Body of pancreas (tissue), 4 donors: ENCODE measurements at places on chromosomes 6 and 20.

- no peaks in the 10 kb centered on the region for H3K36me3 ChIP-seq
- no peak overlapping the region for H3K27ac ChIP-seq
- no peaks in the 10 kb centered on the region for H3K27me3 ChIP-seq
Measured at GRCh38 chr6:80477591-80477990, 371.1 kb downstream of the BCKDHB start.

- H3K36me3 ChIP-seq = no peaks in the 10 kb centered on the region
- H3K27me3 ChIP-seq = no peaks in the 10 kb centered on the region
Measured at GRCh38 chr6:4008324-4009047, 70.5 kb downstream of the FAM217A start.

- DNase-seq = no peak
- no peaks in the 10 kb centered on the region for H3K27me3 ChIP-seq
Measured at GRCh38 chr6:136343700-136344099, 54.1 kb upstream of the BCLAF1 start.

DNA sequence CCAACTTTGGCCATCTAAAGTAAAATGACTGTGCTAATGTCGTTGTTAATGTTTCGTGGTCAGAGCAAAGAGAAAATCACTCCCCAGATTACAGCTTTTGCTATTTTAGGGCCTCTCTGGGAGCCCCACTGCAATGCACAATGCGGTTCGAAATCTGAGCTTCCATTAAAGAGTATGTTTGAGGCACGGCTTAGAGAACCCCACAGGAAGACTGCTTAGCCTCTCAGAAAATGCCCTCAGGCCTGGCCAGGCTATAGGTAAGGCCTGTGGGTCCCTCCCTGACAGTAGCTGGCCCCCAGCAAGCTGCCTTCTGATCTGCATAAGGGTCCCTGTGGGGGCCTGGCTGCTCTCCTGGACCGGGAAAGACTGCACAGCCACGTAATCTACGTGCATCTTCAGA lies 274.6 kb downstream of the PTPRT start:
- H3K36me3 ChIP-seq = no peaks in the 10 kb centered on the region
- no peaks in the 10 kb centered on the region for H3K27me3 ChIP-seq
- no peak overlapping the region for H3K4me3 ChIP-seq
- H3K4me1 ChIP-seq = no peaks in the 10 kb centered on the region

- H3K27me3 ChIP-seq = no peaks in the 10 kb centered on the region
- no peaks in the 10 kb centered on the region for H3K4me1 ChIP-seq
- no peak for DNase-seq
- no peaks in the 10 kb centered on the region for H3K36me3 ChIP-seq
Measured at GRCh38 chr20:719068-719467, 43.5 kb upstream of the SCRT2 start.

DNA sequence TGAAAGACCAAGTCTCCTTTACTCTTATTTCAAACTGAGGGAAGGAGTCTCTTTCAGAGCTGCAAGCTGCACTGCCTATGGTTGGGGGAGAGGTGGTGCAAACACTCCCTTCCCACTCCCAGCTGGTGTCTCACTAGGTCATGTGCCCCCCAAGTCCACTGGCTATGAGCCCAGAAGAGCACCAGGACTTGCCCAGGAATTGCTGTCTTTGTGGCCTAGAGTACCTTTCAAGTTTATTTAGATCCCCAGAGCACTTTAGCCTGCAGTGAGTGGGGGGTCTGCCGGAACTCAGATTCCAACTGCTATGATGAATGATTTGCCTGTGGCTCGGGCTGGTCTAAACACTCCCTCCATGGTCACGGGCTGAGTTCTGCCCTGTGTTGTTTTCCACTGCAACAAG lies 192.6 kb upstream of the CITED2 start:
- no peaks in the 10 kb centered on the region for H3K36me3 ChIP-seq
- H3K4me1 ChIP-seq = peaks cover 11% of the 10 kb centered on the region
- no peaks in the 10 kb centered on the region for H3K27me3 ChIP-seq
- no peak overlapping the region for H3K27ac ChIP-seq
- H3K4me3 ChIP-seq = no peak overlapping the region

GRCh38 chr6:1044040-1044836 lies 267.7 kb upstream of the FOXQ1 start:
- no peaks in the 10 kb centered on the region for H3K36me3 ChIP-seq
- H3K27ac ChIP-seq = peak overlapping the region; percentile 35

DNA sequence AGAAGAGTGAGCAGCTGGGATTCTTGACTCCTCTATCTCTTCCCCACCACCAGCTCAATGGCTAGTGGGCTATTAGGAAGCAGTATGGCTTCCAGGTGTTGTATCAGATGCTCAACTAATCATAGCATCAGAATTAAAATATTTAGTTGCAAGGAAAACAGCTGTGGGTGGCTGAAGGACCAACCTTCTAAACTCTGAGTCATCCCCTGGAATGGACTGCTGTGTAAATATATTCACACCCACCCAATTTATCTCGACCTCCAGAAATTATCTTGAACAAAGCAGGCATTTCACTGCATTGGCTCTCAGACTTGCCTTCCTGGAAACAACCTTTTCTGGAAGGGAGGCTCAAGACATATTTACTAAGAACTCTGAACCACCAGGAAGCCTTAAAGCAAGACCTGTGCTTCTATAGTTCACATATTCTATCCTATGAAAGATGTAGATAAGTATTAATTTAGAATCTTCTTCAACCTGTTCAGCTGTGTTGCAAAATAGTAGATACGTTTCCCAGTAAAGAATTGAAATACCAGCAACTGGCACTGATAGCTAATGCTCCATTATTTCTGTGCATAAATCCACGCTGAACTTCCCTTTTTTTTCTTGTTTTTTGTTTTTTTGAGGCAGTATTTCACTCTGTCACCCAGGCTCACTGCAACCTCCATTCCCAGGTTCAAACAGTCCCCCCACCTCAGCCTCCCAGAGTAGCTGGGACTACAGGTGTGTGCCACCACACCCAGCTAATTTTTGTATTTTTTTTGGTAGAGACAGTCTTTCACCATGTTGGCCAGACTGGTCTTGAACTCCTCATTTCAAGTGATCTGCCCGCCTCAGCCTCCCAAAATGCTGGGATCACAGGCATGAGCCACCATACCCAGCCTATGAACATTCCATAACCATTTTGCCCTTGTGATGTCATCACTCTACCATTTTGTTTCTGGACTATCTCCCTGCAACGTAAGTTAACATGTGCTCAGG lies 56.9 kb upstream of the CD2AP start:
- no peak overlapping the region for H3K4me3 ChIP-seq
- peak overlapping the region; percentile 90 for H3K27ac ChIP-seq
- H3K36me3 ChIP-seq = no peaks in the 10 kb centered on the region

GRCh38 chr6:31940256-31940664 lies 5.6 kb upstream of the CFB start:
- H3K27ac ChIP-seq = no peak overlapping the region
- H3K4me1 ChIP-seq = peaks cover 13% of the 10 kb centered on the region
- no peak for DNase-seq
- no peaks in the 10 kb centered on the region for H3K27me3 ChIP-seq
- no peak overlapping the region for H3K4me3 ChIP-seq
- no peaks in the 10 kb centered on the region for H3K36me3 ChIP-seq

DNA sequence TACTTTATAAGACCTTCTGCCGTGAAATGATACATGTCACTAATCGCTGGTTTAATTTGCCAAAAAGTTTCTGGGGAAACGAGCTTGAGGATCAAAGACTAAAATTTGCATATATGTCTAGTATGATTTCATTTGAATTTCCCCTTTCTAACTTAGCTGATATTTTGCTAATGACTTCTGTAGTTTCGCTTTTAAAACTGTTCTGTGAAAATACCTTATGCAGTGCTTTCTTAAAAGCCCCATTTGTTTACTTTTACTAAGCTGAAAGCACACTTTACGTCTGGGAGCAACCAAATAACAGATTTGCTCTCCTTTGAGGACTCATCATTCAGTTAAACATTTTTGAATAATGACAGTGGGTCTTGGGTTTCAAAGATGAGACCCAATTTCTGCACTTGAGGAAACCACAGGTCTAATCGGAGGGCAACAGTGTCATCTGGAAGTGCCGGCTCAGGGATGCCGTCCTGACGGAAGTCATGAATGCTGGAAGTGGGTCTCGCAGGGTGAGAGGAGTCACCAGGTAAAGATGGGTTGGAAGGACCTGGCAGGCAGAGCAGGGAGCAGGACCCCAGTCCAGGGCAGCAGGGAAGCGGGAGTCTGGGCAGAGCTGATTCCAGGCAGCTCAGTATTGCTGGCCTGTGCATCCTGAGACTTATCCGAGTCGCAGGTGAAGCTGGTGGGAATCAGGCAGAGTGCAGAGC lies 33.2 kb downstream of the PLEKHG1 start:
- no peak overlapping the region for H3K4me3 ChIP-seq
- peaks cover 5% of the 10 kb centered on the region for H3K4me1 ChIP-seq
- no peak for DNase-seq
- no peaks in the 10 kb centered on the region for H3K36me3 ChIP-seq

DNA sequence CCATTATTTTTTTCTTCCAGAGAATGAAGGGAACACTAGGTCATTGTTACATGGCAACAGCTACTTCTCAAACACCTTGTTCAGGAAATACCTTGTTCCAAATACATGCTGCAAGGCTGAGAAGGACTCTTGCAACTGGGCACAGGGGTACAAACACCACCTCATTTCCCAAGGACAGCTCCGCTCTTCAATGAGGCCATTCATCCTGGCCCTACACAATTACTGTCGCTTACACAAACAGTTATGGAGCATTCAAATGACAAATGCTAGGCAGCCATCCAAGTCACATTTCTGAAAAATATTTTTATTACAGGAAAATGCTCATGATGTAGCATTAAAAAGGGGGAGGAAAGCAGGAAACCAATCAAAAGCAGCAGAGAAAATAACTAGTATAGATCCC lies 611.9 kb downstream of the DHX35 start:
- peak; percentile 9 for DNase-seq
- no peaks in the 10 kb centered on the region for H3K4me1 ChIP-seq
- H3K4me3 ChIP-seq = no peak overlapping the region
- peak overlapping the region; percentile 30 for H3K27ac ChIP-seq

DNA sequence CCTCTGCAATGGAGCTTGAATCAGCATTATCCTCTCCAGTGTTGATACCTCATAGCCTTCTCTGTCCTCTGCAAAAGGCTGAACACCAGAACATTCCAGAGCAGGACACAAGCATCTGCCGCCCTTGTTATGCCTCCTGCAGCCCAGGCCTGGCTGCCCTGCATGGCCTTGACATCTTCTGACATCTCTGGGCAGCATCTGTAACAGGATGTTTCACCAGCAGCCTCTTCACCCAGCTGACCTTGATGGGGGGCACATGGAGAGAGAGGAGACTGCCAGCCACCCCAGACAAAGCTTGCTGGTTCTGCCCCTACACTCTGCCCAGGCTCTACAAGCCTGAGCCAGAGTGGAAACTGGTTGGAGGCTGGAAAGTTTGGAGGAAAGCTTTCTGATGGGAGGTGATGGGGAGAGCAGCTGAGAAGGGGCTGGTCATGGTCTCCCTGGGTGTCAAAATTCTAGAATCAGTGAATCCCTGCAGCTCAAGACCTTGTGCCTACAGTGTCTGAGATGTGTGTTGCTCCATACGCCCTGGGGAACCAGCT lies 145.1 kb downstream of the MRPL14 start:
- no peak overlapping the region for H3K27ac ChIP-seq
- no peak overlapping the region for H3K4me3 ChIP-seq
- DNase-seq = no peak
- no peaks in the 10 kb centered on the region for H3K36me3 ChIP-seq

DNA sequence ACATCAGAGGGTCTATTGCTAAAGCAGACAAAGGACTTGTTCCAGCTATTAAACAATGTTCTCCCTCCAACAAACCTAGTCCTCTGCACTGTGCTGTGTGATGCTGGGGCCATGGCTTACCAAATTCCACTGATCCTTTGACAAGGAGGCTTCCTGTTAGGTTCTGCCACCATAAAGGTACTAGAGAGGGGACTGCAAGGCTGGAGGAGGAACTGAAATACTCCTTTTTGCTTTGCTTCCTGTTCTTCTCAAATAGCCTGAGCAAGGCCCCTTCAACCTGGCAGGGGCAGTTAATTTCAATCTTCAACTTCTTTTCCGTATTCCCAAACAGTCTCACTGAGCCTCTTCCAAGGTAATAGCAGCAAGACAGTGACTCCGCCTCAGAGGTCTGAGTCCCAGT lies 286.4 kb upstream of the IRAK1BP1 start:
- no peak for DNase-seq
- H3K4me1 ChIP-seq = no peaks in the 10 kb centered on the region
- no peaks in the 10 kb centered on the region for H3K27me3 ChIP-seq
- H3K4me3 ChIP-seq = no peak overlapping the region
- no peak overlapping the region for H3K27ac ChIP-seq
- no peaks in the 10 kb centered on the region for H3K36me3 ChIP-seq

DNA sequence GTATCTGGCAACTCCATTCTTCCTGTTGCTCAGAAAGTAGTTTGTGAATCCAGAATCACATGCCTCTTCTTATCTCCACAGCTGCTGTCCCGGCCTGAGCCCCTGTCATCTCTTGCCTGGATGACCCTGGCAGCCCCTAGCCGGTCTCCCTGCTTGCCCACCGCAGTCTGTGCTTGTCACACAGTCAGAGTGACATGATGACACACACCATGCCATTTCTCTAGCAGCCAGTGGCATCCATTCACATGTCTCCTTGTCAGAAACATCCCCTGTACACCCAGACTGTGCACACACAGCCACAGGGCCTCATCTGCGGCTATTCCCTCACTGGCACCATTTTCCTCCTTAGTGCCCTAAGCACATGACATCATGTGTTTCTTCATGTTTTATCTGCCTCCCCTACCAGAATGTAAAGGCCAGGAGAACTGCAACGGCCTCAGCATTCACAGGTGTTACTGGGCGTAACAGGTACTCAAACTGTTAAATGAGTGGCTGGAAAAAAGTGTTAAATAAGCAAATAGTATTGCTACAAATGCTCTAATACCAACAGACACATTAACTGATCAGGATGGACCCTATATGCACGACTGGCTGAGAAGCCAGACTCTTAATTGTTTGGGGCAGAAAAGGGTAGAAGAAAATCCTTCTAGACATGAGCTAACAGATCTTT lies 9.6 kb downstream of the ABHD12 start:
- no peak overlapping the region for H3K4me3 ChIP-seq
- no peaks in the 10 kb centered on the region for H3K36me3 ChIP-seq
- peaks cover 42% of the 10 kb centered on the region for H3K4me1 ChIP-seq
- no peaks in the 10 kb centered on the region for H3K27me3 ChIP-seq
- no peak for DNase-seq
- H3K27ac ChIP-seq = no peak overlapping the region

DNA sequence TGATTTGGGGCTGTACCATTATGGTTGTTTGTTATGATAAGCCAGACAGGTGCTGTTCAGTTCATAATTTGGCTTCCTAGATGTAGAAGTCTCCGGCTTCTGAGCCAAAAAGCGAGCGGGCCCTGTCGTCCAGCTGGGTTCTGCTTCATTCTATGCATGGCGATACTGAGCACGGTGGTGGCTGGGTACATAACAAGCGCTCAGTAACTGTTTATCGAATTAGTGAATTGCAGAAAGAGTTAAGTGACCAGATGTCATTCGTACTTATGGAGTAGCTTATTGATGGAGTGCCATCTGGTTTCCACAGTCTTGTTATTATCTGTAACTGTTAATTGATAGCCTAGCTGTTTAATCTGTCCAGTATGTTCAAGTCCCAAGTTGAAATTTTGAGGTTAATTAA lies 85.0 kb downstream of the DTD1 start:
- no peaks in the 10 kb centered on the region for H3K27me3 ChIP-seq
- H3K4me1 ChIP-seq = peaks cover 6% of the 10 kb centered on the region
- H3K4me3 ChIP-seq = no peak overlapping the region
- H3K36me3 ChIP-seq = no peaks in the 10 kb centered on the region
- no peak overlapping the region for H3K27ac ChIP-seq
